Naive thymus-derived CD8-positive, alpha-beta T cell (primary cell): ENCODE measurements at places on chromosomes 1 and 21.

DNA sequence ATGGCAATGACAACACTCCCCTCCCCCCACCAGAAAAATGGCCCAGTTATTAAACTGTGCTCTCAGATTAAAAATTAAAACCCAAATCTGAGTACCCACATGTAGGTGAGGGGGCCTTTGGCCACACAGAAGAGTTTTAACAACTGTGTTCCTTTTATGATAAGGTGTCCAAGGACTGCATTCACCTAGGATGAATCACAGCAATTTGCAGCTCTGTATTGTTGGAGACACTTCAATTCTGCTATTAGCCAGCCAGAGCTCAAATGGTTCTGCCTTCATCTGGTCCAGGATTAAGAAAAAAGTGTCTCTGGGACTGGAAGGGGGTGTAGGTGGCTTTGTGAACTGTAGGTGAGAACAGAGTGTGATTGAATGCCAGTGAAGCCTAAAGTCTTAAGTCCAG is 43.3 kb upstream of the DIRAS3 start:
- no peak for DNase-seq

DNA sequence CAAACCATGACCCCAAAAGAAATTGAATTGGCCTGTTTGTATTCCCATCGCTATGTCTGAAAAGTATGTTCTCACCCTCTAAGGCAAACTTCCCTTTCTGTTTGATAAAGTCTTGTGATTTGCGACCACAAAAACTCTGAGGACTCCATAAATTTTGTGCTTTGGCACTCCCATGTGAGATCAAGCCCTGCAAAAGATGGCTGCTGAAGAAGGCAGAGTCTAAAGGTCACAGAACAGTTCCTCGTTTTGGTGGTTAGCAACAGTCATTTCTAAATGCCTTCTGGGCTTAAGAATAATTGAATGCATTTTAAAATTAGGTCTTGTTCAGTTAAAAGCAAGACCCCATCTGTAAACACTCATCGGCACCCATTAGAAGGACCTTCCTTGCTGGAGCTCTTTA is 441.6 kb downstream of the OMA1 start:
- DNase-seq, result no peak

- DNase-seq, result no peak
These were observed 1.2 kb downstream of the RNASEL start for GRCh38 chr1:182587666-182588499.

DNA sequence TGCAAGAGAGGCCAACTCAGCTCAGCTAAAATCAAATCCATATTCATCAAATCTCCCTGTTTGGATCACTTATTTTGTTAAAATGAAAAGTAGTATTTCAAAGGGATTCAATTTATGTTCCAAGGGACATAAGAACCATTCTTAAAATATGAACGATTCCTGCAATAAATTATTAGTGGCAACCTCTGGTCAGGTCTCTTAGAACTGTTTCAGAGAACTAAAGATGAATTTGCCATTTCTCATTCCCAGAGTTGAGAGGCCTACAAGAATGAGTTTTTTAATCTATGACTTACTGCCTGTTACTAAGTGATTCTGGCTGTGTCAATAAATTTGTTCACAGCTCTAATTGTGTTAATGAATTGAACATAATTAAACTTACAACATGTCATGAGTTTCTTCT is 268.5 kb downstream of the SPATA17 start:
- no peak for DNase-seq

DNA sequence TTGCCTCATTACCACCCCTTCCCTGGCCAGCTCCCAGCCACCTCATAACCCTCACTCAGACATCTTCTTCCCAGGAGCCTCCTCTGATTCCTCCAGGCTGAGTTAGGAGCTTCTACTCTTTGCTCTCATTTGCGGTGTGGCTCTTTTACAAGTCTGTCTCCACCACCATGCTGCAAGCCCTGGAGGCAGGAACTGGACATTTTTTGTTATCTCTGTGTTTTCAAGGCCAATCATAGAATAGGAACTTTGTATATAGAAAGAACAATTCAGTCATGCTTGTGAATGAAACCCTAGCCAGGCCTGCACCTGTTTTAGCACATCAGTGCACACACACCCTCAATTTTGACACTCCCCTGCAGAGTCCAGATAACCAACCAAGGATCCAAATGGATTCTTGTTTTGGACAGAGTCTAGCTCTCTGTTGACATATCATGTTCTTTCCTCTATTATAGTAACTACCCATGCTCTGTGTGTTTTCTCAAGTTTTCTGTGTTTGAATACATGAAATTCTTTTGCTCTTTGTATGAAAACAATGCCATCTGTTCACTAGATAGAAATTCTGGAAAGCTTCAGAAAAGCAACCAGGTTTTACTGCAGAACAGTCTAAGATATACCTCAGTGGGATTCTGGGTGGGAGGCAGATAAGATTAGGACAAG is 60.9 kb upstream of the ZNF648 start:
- no peak for DNase-seq

GRCh38 chr1:47532921-47533792 is 95.3 kb downstream of the FOXD2 start:
- DNase-seq, result no peak

GRCh38 chr1:168921629-168922028 is 184.9 kb upstream of the ATP1B1 start:
- DNase-seq, result no peak

DNA sequence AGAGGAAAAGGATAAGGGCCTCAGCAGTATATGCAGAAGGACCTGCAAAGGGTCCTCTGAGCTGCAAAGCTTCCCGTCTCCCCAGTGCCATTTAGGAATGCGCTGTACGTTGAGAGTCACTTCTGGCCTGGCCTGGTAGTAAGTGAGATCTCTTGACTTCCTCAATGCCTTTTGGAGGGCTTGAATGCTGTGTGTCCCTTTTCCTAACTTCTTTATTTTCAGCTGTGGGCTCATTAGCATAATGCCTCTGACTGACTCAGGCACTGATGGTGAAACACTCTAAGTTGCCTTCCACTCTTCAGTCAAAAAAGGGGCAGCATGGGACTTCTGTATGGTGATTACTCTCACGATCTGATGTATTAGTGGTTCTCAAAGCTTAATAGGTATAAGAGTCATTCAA is 49.9 kb downstream of the XCL1 start:
- DNase-seq, result no peak
